ENCODE measurements at places on chromosomes 7 and 10.
A peak's percentile ranks its signal among the peaks of the same experiment; 100 is the strongest.

DNA sequence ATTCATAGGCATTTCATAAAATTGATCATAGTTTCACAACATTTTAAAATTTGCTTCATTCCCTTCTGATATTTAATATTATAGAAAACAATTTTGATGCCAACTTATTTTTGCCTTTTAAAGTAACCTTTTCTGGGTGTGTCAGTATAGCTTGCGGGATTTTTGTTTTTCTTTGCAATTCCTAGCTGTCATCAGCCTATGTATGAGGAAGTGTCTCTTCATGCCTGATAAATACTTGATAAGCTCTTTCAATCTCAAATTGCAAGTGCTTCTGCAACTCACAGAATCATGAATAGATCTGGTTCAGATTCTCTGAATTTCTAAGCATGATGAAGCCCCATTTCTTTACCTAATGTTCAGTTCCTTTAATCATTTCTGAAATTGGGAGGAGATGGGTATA lies 28.0 kb upstream of the ARHGAP21 start:
- no peak for DNase-seq

GRCh38 chr10:93379731-93380575 lies 102.2 kb downstream of the MYOF start:
- DNase-seq: peak; percentile 43

GRCh38 chr10:11285171-11285570 lies 267.5 kb downstream of the CELF2 start:
- no peak for DNase-seq

GRCh38 chr10:4260483-4261124 lies 475.6 kb upstream of the KLF6 start:
- DNase-seq: no peak

DNA sequence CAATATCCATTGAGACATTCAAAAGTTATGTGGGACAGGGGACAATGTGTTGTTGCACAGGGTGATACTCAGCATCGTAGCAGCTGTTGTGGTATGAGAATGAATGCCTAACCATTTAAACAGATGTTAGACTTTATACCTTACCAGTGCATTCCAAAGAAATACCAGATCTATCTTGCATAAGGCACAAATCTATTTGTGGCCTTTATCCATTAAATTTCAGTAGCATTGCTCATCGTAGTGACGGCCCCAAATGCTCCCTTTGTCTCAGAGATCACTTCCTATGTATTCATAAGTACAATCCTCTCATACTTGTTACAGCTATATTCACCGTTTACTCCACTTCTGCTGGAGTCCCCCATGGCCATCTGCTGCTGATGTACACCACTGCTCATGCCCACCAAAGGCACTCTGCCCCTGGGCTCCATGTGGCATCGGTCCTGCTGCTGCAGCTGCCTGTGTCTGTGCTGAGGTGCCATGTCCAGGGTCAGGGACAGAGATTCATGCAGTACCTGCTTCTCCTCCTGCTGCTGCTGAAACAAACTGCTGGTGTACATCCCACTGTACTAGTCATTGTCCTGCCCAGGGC lies 96.3 kb downstream of the CPED1 start:
- DNase-seq: no peak

GRCh38 chr7:105621617-105622016 lies 40.3 kb upstream of the EFCAB10 start:
- DNase-seq: no peak

DNA sequence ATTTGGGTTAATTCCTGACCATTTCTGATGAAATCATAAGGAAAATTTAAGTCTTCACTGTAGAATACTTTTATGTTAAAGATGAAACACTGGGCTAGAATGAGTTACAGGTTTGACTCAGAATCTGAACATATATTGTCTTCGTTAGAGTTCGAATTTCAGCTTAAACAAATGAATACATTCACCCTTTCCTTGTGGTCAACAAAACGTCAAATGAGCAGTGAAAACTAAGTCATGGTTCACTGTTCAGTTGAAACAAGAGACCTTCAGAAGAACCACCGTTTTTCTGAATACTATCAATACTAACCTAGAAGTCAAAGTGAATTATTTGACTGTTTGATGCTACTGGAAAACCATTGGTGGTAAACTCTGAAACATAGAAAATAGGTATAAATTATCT lies 235.2 kb upstream of the ZWINT start:
- no peak for DNase-seq

All from NB4 (cell line).